Tibial artery (tissue), 4 donors: ENCODE measurements at places on chromosomes 12 and 14.
A peak's percentile ranks its signal among the peaks of the same experiment; 100 is the strongest.

DNA sequence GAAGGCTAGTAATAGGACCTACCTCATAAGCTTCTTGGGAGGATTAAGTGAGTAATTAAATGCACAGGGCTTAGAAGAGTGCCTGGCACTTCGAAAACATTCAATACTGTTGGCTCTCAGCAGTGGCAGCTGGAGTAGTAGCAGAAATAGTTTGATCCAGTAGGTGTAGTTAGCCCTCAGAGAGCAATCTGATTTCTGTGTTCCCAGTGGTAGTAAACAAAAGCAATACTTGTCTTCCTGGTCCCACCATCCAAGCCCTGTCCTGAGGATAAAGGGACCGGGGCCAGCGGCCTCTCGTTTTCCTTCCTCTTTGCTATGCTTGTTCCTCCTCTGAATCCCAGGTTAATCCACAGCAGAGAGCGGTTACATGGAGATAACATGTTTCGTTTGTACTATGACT is 131.6 kb downstream of the SAMD4A start:
- no peak overlapping the region for H3K4me3 ChIP-seq
- H3K27ac ChIP-seq, result peak overlapping the region; percentile 59
- peaks cover 4% of the 10 kb centered on the region for H3K36me3 ChIP-seq
- H3K4me1 ChIP-seq, result peaks cover 9% of the 10 kb centered on the region
- H3K27me3 ChIP-seq, result no peaks in the 10 kb centered on the region

DNA sequence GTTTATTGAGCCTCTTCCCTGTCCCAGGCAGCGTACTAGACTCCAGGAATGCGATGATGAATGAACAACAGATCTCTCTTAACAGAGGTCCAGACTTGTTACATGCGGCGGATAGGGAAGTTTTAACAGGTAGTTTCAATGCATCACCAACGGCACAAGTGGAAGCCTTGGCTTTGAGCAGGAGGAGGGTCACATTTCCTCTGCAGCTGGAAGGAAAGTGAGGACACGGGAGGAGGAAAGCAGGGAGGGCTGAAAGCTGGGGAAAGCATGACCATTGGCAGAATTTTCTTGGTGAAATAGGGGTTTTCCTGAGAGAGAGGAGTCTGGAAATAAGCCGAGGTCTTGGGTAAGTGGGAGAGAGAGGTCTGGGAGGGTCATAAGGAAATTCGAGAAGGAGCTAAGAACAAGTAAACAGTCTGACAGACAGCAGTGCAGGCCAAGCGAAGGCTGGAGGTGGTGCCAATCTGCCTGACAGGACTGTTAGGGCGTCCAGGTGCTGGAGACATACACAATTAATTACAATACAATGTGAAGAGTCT is 15.4 kb downstream of the BHLHE41 start:
- H3K36me3 ChIP-seq, result no peaks in the 10 kb centered on the region
- H3K4me1 ChIP-seq, result peaks cover 10% of the 10 kb centered on the region
- no peaks in the 10 kb centered on the region for H3K27me3 ChIP-seq
- peak overlapping the region; percentile 51 for H3K27ac ChIP-seq
- DNase-seq, result peak; percentile 72

GRCh38 chr12:53492830-53493609 is 6.2 kb downstream of the MAP3K12 start:
- H3K27me3 ChIP-seq, result no peaks in the 10 kb centered on the region
- DNase-seq, result peak; percentile 92
- H3K27ac ChIP-seq, result peak overlapping the region; percentile 81
- H3K4me3 ChIP-seq, result peak overlapping the region; percentile 71
- H3K36me3 ChIP-seq, result peaks cover 3% of the 10 kb centered on the region

DNA sequence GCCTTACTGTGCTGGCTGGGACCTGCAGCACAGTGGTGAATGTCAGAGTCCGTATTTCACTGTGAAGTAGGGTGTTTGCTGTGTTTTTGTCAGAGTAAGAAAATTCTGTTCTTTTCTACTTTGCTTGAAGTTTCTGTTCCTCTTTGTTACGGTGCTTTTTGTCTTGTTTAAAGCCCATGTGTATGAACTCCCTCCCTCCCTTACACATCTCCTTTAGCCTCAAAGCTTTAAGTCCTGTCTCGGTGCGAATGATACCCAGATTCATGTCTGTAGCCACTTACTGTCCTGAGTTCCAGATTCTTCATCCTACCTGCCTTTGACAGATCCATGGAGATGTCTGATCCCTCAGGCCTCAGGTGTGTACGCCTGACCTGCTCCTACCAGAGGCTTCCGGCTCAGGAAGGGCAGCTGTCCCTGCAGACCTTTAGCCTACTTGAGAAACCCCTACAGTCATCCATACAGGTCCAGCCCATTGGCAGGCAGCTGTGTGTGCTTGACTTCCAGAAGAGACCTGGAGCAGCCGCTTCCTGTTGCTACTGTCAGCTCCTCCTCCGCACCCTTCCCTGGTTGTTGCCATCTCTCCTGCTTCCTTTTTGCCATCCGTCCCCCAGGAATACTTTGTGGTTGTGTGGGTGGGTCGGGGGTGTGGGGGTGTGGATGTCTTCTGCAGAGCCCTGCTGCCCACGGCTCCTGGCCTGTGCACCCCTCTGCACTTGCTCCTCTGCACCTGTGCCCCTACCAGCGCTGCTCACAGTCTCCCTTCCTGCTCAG is 72.9 kb downstream of the DDX51 start:
- H3K36me3 ChIP-seq, result peaks cover 53% of the 10 kb centered on the region
- no peaks in the 10 kb centered on the region for H3K27me3 ChIP-seq
- no peak overlapping the region for H3K4me3 ChIP-seq
- no peak for DNase-seq

DNA sequence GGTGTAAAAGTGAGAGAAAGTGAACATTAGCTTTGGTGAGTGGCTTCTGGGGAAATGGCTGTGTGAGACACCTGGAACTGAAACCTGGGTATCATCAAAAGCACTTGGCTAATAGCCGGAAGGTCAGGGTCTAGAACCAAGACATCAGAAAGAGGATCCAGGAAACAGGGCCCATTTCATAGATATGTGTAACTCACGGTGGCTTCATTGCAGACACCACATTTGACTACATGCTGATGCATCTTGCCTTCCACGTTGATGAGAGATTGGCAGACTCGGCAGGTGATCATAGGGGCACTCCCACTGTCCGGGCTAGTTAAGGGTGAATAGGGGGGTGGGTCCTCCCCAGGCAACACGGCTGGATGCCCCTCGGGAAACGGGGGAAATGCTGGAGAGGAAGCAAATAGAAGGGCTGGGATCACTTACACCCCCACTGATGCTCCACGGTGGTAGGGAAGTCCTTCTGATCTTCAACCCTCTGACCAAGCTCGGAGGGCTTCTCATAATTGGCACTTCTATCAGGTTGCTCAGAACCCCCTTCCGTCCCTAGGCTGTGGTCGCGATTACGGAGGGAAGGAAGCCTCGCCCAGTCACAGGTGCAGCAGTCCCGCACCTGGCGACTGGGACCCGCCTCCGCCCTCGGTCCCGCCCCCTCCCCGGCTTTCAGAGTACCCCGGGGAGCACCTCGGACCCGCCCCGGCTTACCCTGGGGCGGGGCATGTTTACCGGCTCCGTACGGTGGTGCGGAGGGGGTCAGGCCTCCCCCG is 593 bp downstream of the PIP4P1 start:
- peaks cover 35% of the 10 kb centered on the region for H3K4me1 ChIP-seq
- H3K27me3 ChIP-seq, result no peaks in the 10 kb centered on the region
- H3K27ac ChIP-seq, result peak overlapping the region; percentile 97
- DNase-seq, result no peak
- peak overlapping the region; percentile 99 for H3K4me3 ChIP-seq

DNA sequence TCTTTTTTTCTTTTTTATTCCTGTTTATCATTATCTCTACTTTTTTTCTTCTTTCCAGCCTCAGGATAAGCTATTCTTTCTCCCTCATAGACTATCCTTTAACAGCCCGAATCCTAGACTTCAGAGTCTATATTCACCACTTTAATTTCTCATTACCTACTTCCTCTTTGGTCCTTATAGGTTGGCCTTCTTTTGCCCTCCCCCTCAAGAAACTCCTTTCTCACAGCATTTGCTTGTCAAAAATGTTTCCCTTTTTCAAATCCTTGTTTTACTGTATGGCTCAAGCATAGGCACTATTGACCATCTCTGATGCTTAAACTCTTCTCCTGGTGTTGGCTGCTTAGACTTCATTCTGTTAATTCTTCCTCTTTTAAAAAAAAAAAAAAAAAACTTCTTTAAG is 52.5 kb downstream of the KIAA0586 start:
- DNase-seq, result no peak
- no peaks in the 10 kb centered on the region for H3K27me3 ChIP-seq
- no peak overlapping the region for H3K4me3 ChIP-seq

DNA sequence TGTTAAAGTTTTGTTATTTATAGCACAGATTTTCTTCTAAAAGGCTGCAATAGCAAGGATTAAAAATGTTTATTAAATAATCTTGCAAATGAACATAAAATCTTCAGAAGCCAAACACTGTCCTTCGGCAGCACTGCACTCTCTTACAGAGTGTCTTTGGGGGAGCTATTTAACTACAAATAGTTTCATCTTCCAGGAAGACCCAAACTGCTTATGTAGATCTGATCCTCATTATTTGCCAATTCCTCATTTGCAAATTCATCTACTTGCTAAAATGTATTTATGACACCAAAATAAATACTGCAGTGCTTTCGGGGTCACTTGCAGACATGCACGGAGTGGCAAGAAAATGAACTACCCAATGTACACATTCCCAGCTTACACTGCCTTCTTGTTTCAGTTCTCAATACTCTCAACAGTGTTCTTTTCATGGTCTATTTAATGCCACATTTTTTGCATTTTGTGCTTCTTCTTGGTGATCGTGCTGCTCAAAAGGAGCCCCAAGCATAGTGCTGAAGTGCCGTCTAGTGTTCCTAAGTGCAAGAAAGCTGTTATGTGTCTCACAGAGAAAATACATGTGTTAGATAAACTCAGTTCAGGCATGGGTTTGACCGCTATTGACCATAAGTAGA is 128.1 kb downstream of the PRKD1 start:
- DNase-seq, result no peak
- H3K4me3 ChIP-seq, result no peak overlapping the region
- no peaks in the 10 kb centered on the region for H3K27me3 ChIP-seq

DNA sequence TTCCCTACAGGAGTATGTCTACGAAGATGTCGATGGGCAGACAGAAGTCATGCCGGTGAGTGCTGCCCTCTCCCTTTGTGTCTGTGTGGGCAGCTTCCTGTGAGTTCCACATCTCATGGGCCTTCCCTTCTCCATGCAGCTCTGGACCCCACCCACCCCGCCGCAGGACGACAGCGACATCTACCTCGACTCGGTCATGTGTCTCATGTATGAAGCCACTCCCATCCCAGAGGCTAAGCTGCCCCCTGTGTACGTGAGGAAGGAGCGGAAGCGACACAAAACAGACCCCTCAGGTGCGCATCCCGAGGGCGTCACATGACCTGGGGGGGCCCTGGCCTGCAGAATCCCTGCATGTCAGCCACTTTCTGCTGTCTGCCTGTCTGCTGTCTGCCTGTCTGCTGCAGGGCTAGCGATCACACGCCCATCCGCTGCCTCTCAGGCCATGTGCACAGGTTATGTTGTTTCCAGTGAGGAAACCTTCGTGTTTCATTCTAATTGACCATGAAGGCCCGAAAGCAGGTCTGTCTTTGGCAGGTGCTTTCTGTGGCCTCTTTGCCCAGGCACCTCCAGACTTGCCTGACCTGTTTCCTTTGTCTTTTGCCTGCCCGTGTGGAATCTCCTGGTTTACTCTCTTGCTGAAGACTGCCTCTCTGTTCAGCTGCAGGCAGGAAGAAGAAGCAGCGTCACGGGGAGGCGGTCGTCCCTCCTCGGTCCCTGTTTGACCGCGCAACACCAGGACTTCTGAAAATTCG is 95.1 kb downstream of the EP400 start:
- H3K27ac ChIP-seq, result no peak overlapping the region
- DNase-seq, result no peak
- H3K4me3 ChIP-seq, result no peak overlapping the region
- H3K27me3 ChIP-seq, result no peaks in the 10 kb centered on the region
- peaks cover 83% of the 10 kb centered on the region for H3K36me3 ChIP-seq

GRCh38 chr12:77047341-77048109 is 17.8 kb downstream of the E2F7 start:
- no peaks in the 10 kb centered on the region for H3K27me3 ChIP-seq
- no peaks in the 10 kb centered on the region for H3K4me1 ChIP-seq

DNA sequence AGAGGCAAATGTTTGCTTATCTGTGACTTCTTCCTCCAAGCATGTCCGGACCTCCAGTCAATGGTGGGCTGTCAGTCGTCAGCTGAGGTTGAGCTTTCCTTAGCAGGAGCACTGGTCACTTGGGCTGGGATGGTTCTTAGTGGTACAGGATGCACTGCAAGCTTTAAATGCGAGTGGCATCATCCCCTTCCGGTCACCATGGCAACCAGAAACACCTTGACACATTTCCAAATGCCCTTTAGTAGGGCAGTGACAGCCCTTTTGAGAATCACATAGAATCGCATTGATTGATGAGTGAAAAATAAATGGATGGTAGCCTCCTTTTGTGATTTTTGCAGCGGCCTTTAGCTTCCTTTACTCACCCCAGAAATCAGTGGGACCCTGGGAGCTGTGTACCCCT is 24.1 kb downstream of the NTF3 start:
- H3K4me1 ChIP-seq, result peaks cover 48% of the 10 kb centered on the region
- H3K27ac ChIP-seq, result peak overlapping the region; percentile 41
- no peak overlapping the region for H3K4me3 ChIP-seq
- DNase-seq, result no peak
- no peaks in the 10 kb centered on the region for H3K27me3 ChIP-seq
- no peaks in the 10 kb centered on the region for H3K36me3 ChIP-seq

DNA sequence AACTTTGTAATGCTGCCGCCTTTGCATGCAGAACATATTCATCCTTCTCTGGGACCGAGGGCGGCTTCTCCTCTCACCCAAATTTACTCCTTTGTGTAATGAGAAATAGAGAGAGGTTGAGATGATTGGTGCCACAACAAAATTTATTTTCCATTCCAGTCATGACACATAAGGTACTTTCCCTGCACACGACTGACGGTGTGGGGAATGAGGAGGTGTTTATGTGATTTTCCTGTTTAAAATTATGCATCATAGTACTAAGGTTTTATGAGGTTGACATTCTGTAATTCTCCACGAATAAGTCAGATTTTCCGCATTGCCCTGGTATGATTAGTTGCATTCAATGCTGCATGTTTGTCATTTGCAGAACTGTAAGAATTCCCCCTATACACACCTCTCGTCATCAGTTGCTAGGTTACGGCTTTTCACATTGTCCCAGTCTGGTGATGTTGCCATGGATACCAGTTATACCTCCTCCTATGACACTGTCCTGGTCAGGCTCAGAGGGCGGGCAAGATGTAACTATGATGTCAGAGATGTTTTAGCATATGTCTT is 23.1 kb downstream of the BICDL1 start:
- no peaks in the 10 kb centered on the region for H3K4me1 ChIP-seq
- H3K27ac ChIP-seq, result no peak overlapping the region
- DNase-seq, result no peak
- H3K27me3 ChIP-seq, result peaks cover 4% of the 10 kb centered on the region

GRCh38 chr14:91173221-91173670 is 59.4 kb downstream of the DGLUCY start:
- peaks cover 32% of the 10 kb centered on the region for H3K36me3 ChIP-seq
- H3K4me1 ChIP-seq, result peaks cover 19% of the 10 kb centered on the region
- no peak overlapping the region for H3K27ac ChIP-seq
- DNase-seq, result peak; percentile 84
- no peaks in the 10 kb centered on the region for H3K27me3 ChIP-seq
- no peak overlapping the region for H3K4me3 ChIP-seq
